ENCODE measurements at places on chromosomes 5 and 9. TPM values are rescaled to one million over a fixed set of nuclear protein-coding genes. Genes with fewer than 3 reads are reported as not detected.

DNA sequence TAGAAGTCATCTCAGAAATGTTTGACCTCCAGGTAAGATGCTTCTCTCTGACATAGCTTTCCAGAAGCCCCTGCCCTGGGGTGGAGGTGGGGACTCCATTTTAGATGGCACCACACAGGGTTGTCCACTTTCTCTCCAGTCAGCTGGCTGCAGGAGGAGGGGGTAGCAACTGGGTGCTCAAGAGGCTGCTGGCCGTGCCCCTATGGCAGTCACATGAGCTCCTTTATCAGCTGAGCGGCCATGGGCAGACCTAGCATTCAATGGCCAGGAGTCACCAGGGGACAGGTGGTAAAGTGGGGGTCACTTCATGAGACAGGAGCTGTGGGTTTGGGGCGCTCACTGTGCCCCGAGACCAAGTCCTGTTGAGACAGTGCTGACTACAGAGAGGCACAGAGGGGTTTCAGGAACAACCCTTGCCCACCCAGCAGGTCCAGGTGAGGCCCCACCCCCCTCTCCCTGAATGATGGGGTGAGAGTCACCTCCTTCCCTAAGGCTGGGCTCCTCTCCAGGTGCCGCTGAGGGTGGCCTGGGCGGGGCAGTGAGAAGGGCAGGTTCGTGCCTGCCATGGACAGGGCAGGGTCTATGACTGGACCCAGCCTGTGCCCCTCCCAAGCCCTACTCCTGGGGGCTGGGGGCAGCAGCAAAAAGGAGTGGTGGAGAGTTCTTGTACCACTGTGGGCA lies 642 bp downstream of the CSF2 start:
- no peak for DNase-seq

GRCh38 chr9:80407220-80407619 lies 835.5 kb downstream of the TLE4 start:
- no peak for DNase-seq

- DNase-seq: no peak
Observed at GRCh38 chr5:159458217-159458711, 128.0 kb upstream of the IL12B start.

The GFI1B gene
- 0.89 TPM for total RNA-seq

- peak; percentile 49 for DNase-seq
Observed at GRCh38 chr9:126722922-126723806, 81.7 kb upstream of the ZBTB43 start.

DNA sequence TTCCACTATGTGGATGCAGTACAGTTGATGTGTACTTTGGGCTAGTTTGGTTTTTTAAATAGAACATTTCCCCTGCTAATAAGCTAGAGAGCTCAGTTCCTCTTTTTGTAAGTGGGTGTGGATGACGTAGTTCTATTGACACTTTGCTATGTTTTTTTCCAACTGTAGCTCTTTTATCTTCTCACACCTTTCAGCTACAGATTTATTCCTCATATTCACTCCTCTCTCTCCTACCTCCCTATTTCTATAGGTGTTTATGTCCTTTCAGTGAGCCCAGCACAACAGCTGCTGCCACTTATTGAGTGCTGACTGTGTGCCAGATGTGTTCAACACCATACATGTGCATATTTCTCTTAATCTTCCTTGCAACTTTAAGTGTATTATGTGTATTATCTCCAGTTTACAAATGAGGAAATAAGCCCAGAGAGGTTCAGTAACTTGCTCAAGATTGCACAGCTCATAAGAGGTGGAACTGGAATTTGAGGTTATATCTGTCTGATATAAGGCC lies 215.7 kb downstream of the SEMA6A start:
- no peak for DNase-seq

- peak; percentile 34 for DNase-seq
Observed at GRCh38 chr9:121463026-121463807, 36.4 kb downstream of the GGTA1 start.

The CFAP77 gene
- total RNA-seq: not detected

- no peak for DNase-seq
Observed at GRCh38 chr9:114037249-114037648, 40.9 kb downstream of the AMBP start.

The PCDHGB5 gene
- 3.4 TPM for total RNA-seq

DNA sequence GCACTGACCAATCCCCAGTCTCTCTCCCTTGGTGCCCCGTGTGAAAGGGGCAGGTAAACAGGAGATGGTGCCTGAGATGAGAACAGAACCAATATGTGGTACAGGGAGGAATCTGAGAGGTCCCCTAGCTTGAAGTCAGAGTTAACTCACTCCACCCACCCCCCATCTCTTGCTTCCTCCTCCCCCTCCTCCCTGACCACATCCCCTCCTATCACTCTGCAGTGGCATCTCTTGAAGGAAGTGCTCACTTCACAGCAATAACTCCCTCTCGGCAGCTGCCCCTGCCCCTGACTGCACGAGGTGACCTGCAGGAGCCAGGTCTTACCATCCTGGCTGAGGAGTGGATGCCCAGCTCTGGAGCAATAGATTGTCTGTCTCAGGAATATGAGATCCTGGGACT lies 224.0 kb downstream of the GAS1 start:
- no peak for DNase-seq

The OLFML2A gene
- 12.7 TPM for total RNA-seq

- DNase-seq: no peak
Observed at GRCh38 chr5:78763659-78764189, 115.2 kb upstream of the LHFPL2 start.

DNA sequence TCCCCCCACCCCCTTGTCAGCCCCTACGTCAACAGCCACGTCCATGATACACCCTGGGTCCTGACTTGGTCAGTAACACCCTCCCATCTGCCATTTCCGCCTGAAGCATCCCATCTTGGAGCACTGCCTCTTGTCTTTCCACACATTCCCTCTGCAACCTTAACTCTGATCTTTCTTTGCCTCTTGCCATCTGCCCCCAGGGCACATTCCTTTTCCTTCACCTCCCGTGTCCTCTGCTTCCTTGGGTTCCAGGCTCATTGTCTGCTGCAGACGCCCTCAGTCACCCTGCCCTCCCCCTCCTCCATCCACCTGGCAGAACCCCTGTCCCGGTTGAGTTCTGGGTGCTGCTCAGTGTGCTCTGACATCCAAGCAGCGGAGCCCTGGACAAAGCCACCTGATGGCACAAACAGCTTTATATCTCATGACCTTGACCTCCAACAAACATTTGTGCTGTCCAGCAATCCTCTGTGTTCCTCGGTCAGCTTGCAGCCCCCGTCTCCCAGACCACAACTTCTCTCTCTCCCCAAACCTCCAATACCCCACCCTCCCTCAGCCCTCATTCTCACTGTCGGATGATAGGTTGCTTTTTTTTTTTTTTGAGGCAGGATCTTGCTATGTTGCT lies 97.7 kb upstream of the IER5L start:
- DNase-seq: peak; percentile 5

The LCP2 gene
- 5.9 TPM for total RNA-seq

GRCh38 chr5:119063579-119064379 lies 7.1 kb upstream of the DMXL1 start:
- DNase-seq: no peak

- no peak for DNase-seq
Observed at GRCh38 chr5:31113666-31114350, 79.7 kb upstream of the CDH6 start.

DNA sequence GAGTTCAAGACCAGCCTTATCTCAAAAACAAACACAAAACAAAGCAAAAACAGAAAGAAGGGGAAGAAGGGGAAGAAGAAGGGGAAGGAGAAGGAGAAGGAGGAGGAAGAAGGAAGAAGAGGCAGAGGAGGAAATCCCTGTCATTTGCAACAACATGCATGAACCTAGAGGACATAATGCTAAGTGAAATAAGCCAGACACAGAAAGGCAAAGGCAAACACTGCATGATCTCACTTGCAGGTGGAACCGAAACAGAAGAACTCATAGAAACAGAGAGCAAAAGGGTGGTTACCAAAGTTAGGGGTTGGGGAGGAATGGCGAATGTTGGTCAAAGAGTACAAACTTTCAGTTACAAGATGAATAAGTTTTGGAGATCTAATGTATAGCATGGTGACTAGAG lies 135.4 kb downstream of the UGCG start:
- DNase-seq: no peak

GRCh38 chr5:163407034-163407655 lies 30.2 kb upstream of the CCNG1 start:
- no peak for DNase-seq

- no peak for DNase-seq
Observed at GRCh38 chr9:17614903-17615302, 36.0 kb downstream of the SH3GL2 start.

- no peak for DNase-seq
Observed at GRCh38 chr9:119298076-119298853, 71.0 kb downstream of the BRINP1 start.

DNA sequence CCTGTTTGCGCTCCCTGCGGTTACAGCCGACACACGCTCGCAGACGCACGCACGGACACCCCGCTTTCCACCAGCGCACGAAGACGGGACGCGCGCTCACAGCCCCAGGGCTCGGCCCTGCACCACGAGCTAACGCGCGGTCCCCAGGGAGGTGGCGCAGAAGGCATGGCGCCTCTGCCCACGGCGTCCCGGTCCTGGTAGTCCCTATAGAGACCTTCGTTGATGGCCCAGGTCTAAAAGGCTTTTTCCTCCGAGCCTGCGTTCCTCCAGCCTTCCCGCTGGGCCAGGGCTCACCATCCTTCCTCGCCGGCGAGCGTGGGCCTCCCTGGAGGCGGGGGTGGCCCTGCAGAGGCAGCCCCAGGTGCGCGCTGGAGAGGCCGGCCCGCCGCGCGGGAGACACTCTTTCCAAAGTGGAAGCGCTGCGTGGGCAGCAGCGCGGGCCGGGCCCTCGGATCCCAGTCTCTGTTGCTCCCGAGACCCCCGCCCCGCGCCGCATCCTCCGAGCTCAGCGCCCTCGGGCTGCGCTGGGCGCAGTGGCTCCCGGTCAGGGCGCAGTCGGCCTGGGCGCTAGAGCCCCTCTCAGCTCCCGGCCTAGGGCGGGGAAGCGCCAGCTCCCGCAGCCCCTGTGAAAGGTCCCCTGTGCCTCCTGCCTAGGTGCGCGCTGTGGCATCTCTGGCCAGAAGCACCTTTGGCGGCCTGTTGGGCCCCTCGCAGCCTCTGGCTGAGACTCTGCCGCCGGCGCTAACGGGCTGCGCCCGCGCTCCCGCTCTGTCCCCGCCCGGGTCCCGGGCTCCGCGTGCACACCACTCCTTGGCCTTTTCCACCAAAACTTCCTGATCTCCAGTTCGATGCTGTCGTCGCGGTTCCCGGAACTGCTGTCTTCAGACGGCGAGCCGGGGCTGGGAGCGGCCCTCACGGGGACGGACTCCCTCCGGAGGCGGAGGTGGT lies 31.9 kb upstream of the FANCC start:
- DNase-seq: no peak

The IL9 gene
- total RNA-seq: not detected

GRCh38 chr5:65734921-65735320 lies 12.9 kb downstream of the NLN start:
- no peak for DNase-seq

All from left colon (tissue), 2 donors.